ENCODE measurements at places on chromosomes 3 and 15.
A peak's percentile ranks its signal among the peaks of the same experiment; 100 is the strongest.

GRCh38 chr15:76840830-76841460 lies 64.2 kb downstream of the SCAPER start:
- peak; percentile 40 for DNase-seq

DNA sequence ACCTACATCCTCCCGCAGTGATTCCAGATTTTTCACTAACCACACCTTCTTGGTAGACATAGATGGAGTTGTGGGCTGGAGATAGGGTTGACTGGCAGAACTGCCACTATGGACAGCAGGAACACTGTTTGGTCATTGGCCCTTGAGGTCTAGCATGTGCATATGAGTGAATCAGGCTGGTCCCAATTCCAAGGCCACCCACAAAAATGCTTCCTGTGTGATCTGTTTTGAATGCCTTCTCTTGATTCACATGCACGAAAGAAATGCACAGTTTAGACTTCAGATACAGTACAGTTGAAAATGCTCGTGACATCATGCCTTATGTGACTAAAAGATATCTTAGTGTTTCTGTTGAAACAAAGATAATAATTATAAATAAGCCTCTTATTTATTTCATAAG lies 285.8 kb upstream of the SEMA6D start:
- DNase-seq = no peak

DNA sequence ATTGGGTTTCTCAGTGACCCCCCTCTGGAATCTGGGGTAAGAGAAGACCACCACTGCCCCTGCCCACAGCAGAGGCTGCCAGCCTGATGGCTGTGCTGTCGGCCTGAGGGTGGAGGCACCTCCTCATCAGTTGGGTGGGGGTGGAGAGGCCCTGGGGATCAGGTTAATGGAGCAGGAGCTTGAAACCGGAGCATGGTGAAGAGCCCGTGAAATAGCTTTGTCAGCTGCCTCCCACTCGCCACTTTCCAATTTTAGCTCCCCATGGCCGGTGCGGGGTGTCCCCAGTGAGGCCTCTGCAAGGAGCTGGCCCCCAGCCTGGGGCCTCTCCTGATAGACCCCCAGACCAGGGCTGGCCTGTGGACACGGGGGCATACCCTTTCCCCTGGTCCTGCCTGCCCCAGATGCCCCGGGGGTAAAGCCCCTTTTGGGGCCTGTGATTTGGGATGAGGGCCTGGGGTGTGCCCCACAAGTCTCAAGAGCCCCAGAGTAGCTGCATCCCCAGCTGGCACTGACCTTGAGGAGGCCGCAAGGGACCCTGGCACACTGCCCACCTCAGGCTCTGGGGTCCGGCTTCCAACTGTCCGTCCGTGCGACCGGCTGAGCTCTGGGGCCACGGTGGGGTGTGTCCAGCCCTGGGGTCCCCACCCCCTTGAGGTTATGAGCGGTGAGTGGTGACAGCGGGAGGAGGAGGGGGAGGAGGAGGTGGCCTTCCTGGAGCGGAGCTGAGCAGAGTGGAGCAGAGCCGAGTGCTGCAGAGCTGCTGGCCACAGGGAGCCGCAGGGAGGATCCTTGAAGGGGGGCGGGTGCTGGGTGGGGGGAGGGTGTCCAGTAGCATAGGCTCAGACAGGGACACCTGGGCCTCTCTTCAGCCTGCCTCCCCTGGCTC lies at the start of gene HHATL:
Gene HHATL, minus strand, starts transcription at position 733 of the 886 bp plus-strand sequence. CDS start 1,972 bp downstream, outside the sequence.
- peak; percentile 37 for DNase-seq

- no peak for DNase-seq
These were observed 194.0 kb upstream of the FEZF2 start for GRCh38 chr3:62567097-62568021.

DNA sequence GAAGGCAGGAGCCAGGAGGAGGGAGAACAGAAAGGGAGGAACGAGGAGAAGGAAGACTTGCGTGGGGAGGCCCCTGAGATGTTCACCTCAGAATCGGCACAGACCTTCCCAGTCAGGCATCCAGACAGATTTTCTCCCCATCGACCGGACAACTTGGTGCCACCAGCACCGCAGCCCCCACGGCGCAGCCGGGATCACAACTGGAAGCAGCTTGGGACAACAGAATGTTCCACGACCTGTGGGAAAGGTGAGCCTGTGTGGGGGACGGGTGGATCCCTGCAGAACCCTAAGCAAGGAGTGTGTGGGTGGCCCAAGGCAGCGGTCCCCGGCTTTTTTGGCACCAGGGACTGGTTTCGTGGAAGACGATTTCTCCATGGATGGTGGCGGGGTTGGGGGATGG lies 72.6 kb upstream of the NR2E3 start:
- DNase-seq = no peak

- DNase-seq = no peak
These were observed 7.6 kb downstream of the NR1D2 start for GRCh38 chr3:23952646-23953045.

GRCh38 chr15:51349156-51349844 lies 7.8 kb downstream of the GLDN start:
- DNase-seq = no peak

DNA sequence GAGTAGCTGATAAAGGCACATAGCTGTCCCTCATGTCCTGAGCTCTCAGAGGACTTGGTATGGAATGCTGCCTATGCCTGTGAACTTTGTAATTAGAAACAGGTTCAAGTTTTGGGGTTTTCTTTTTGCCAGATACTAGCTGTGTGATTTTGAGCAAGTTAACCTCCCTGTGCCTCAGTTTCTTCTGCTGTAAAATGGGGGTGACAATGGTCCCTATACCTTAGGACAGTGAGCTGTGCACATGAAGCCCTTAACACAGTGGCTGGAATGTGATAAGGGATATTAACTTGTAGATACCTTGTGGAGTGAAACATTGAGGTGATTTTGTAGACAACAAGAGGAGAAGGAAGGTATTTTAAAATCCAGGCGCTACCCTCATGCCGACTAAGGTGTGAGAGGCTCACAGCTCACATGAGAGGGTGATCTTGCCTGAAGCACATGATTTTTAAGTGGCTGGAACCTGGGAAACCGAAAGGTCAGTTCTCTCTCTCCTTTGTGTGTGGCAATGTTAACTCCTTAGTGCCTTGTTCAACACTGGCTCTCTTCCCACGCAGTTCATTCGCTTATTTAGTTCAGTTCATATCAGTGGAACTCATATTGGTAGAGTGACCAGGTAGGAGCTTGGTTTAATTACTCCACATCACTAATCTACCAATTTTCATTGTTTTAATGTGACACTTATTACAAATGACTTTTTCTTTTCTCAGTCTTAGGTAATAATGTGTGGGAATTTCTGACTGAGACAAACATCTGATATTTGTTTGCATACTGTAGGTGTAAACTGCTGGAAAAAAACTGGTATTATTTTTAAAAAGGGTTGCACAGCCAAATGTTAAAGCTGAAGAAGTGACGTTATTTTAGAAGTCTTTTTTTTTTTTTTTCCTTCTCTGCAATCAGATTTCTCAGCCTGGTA lies 236.2 kb downstream of the ITPR1 start:
- DNase-seq = no peak

- no peak for DNase-seq
These were observed 289.2 kb downstream of the ROBO2 start for GRCh38 chr3:77329116-77329515.

DNA sequence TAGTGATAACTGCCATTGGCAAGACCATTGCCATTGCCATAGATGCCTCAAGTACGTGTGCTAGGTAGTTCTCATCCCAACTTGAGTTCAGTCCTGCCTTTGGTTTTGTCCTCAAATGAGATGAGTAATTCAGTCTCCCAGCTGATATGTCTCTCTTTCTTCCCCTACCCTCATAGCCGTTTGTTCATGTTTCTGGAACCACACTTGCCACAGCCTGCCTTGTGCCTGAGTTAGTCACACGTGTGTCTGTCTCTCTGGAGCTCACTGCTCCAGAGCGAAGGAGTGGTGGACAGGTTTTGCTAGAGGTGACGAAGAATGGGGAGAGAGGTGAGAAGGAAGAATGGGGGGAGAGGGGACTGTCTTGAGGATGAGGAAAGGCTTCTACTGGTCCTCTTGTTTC lies 88.0 kb upstream of the IGF1R start:
- DNase-seq = no peak

- DNase-seq = no peak
These were observed 8.4 kb downstream of the CSK start for GRCh38 chr15:74790080-74790916.

DNA sequence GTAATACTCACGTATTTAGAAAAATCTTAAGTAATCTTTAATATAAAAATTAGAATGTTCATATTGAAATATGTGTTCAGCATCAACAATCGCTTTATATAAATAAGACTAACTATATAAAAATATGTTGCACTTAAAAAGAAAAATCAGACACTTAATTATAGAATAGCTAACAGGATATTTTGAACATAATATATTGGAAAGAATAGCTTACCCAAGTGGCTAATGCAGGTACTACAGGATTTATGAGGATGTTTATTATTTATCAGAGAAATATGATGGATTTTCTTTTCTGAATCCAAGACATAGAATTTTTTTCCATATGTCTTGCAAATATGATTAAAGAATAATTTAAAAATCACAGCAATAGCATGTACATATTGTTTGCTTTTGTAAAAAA lies 567.9 kb upstream of the GBE1 start:
- no peak for DNase-seq

- DNase-seq = no peak
These were observed 35.2 kb downstream of the ABTB1 start for GRCh38 chr3:127707851-127708411.

DNA sequence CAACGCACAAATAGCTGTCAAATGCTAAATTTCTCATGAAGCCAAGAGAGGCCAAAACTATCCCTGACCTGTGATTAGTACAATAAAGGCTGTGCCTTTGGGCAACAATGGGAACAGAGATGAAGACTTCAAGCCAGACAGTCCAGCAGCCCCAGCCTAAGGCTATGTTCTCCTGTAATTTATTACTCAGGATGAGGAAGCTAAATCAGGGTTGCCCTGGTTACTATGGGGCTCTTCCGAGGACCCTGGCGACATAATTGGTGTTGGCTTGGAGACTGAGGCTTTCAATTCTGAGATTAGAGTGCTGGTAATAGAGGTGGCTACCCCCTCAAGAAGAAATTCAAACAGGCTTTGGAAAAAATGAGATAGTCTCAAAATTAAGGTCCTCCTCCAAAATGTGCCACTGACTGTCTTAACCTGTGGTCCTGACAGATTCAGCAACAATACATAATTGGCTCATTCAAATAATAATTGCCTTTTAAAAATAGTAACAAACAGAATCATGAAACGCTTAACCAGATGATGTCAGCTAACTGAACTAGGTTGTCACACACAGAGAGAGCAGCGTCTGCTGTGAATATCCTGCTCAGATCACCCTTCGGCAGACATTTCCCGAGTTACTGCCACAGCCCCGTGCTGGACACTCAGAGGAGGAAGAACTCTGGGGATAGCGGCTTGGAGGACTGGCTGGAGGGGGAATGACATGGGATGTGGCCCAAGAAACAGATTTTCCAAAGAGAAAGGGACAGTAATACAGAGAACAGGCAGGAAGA lies 43.0 kb downstream of the NSMCE3 start:
- DNase-seq = no peak

GRCh38 chr3:140570602-140571001 lies 107.3 kb upstream of the TRIM42 start:
- no peak for DNase-seq

DNA sequence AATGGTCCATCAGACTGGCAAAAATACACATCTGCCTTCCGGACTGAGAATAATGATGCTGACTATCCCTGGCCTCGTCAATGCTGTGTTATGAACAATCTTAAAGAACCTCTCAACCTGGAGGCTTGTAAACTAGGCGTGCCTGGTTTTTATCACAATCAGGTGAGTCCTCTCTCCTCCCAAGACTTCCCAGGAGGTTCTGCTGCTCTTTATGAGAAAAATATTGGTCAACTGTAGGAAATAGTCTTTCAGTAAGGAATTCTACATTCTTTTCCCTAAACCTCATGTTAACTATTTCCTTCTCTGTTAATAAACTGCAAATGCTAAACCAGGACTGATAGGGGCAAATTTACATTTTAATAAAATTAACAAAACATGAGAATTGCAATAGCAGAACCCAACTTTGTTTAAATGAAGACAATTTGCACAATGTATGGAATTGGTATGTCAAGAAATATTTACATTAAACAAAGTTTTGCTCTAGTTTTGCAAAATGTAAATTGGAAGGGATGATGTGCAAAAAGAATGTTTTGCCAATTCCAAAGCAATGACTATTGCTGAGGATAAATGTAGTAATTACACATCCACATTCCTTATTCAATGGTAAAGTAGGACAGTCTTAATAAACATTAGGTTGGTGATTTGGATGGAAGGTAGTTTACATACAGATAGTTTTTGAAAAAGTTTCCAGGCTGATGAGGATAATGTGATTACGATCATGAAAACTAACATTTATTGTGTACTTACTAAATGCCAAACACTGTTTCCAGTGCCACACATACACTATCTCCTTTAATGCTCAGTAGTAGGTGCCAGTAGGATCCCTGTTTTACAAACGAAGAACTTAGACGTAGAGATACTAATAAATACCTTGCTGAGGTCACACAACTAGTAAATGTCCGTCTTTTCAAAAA lies 21.1 kb downstream of the UPK1B start:
- DNase-seq = no peak

- DNase-seq = no peak
These were observed 779.0 kb downstream of the SQOR start for GRCh38 chr15:46413799-46414198.

DNA sequence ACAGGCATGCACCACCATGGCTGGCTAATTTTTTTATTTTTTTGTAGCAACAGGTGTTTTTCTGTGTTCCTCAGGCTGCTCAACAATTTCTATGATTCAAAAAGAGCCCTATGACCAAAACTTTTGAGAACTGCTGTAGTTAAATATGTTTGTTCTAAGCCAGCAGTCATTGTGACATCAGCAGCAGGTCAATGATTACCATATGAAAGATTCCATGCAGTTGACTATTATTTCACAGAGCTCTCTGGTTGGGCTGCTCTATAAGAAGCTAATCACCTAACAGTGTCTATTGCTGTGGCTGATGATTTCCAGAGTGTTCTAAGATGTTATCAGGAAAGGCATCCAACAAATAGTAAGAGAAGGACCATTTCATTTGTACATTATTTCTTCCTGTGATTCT lies at the start of gene CCDC54:
Gene CCDC54, plus strand, starts transcription at position 289 of the 400 bp plus-strand sequence. CDS start 149 bp downstream, outside the sequence.
- DNase-seq = no peak

DNA sequence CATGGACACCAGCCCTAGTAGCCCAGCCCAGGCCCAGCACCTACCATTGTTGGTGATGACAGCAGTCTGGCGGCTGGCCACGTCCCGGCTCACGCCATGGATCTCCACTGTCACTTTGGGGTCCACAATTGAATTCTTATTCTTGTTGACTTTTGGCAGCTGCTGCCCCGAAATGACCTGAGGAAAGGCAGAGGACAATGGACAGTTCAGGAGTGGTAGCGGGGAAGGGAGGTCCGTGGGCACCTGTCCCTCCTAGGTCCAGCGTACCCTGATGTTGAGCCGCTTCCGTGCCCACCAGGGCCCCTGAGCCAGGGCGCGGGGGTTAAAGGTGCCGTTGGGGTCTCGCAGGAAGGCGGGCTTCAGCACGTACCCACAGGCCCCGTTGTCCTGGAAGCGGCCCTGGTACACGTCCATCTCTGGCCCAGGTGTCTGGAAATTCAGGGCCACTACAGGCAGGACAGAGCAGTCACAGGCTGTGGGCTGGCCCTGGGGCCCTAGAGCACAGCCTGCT lies 17.7 kb downstream of the VILL start:
- DNase-seq = no peak

- no peak for DNase-seq
These were observed 61.0 kb downstream of the TMEM44 start for GRCh38 chr3:194572143-194572789.
